Astrocyte of the hippocampus (primary cell): ENCODE measurements at places on chromosomes 5 and 9.

GRCh38 chr5:170751631-170752030 is 31.9 kb upstream of the GABRP start:
- DNase-seq = no peak

DNA sequence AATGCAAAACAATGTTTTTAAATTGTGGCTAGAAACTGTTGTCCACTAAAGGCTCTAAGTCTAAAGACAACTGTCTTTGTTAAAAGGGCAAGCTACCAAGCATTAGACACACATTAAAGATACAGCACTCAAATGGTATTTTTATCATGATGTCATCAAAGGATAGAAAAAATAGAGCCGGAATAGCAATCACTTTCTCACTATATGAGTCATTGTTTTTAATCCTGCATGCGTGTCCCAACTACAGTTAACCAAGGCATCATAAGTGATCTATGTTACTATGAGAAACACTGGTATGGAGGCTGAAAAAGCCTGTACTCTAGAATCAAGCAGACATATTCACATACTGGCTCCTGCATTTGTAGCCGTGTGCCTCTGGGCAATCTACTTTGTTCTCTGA is 1.9 kb upstream of the PJA2 start:
- peak; percentile 77 for DNase-seq

GRCh38 chr5:156093024-156093423 is 233.9 kb upstream of the SGCD start:
- DNase-seq = no peak

DNA sequence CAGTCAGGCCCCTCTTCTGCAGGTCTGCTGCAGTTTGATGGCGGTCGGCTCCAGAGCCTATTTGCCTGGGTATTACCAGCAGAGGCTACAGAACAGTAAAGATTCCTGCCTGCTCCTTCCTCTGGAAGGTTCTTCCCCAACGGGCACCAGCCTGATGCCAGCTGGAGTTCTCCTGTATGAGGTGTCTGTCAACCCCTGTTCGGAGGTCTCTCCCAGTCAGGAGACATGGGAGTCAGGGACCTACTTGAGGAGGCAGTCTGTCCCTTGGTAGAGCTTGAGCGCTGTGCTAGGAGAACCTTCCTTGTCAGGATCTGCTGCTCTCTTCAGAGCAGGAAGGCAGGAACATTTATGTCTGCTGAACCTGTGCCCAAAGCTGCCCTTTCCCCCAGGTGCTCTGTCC is 138.4 kb upstream of the IQGAP2 start:
- no peak for DNase-seq

GRCh38 chr5:62627121-62627520 is 48.5 kb downstream of the LRRC70 start:
- no peak for DNase-seq

DNA sequence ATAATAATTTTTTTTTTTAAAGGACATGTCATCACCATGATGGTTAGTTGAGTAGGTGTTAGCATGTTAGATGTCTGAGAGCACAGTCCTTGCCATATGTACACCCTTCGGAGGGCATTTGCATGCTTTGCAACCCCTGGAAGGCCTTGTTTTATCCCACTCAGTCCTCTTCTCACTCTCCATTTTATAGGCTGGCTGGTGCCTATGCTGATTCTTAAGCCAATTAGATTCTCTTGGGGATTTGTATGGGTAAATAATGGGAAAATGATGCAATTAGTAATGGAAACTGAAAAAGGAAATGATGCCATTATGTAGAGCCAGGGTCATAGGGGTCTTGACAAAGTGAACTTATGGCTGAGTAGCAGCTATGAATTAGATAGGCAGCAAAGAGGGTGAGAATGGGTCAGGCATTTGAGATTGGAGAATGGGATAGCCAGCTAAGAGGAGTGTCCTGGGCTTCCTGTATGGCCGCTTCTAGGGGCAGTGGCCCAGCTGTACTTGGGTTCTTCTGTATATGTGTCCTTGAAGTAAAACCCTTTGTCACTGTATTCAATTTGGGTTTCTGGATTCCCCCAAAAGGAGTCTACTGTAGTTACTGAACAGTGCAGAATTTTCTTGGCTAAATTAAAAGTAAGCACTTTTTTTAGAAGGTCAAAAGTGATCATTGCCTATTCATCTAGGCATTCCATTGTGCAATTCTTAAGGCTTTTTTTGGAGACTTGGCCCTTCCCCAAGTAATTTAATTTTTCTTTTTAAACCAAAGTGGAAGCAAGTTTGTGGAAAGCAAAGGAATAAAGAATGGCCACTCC is 31.6 kb downstream of the LRRTM2 start:
- DNase-seq = no peak

- peak; percentile 94 for DNase-seq
These were observed 69.0 kb downstream of the UGCG start for GRCh38 chr9:111965566-111966019.

DNA sequence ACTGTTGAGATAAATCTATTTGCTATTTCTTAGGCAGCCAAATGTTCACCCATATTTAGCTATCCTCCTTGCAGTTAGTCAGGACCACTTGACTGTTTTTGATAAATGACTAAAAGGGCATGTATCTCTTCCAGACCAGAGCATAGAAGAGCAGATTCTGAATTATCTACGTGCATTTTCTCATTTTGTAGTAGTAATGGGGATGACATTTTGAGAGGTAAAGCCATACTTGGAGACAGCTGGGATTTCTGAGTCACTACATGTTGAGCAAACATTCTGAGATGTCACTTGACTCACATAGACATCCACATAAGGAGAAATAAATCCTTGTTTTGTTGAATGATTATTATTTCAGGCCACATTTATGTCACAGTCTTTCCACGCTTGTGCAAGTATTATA is 297.6 kb downstream of the CDH10 start:
- no peak for DNase-seq

DNA sequence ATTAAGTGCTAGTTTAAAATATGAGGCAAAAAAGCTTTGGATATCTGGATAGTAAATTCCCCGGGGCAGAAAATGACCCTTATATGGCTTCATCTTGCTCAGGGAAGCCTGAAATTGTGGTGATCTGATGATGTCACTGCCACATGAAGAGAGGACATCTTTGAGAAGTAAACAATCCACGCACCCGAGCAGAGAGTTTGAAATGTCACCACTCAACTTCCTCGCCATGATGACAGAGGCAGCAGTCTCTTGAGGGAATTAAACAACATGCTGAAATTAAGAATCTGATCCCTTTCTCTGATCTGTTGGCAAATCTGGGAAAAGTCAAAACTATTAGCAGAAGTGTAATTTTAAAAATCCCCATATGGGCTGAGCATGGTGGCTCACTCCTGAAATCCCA is 110.0 kb downstream of the TLE1 start:
- no peak for DNase-seq

DNA sequence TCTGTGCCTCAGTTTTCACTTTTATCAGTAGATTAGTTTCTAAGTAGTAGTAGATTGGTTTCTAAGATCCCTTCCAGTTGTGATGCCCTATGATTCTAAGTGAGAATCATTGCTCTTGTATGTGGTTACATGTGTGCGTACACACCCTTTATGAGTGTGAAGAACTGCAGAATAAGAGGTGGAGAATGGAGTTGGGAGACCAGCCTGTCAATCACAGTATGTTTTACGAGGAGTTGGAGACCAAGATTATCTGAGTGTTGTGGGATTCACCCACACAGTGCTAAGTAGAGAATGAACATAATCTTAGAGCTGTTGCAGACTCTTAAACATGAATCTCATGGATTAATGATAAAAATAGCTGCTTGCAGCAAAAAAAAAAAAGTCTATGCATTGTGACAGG is 37.6 kb downstream of the KIF24 start:
- no peak for DNase-seq

DNA sequence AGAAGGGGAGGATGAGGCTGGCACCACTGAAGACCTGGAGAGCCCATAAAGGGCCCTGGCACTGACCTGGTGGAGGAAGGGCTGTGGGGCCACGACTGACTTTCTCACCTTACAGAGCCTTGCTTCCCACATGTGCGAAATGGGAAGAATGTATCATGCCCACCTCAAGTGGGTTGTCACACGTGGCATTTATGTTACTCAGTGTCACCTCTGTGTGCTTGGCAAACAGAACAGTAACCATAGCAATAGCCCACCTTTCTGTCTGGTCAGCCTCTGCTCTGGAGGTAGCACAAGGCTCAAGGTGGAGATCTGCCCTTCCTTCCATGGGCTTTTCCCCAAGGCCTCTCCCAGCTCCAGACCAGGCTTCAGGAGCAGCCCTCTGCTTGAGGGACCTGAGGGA is 16.7 kb downstream of the TCF7 start:
- DNase-seq = no peak

GRCh38 chr5:150186897-150187296 is 3.0 kb upstream of the SLC6A7 start:
- DNase-seq = no peak

GRCh38 chr5:50593681-50594080 is 72.8 kb upstream of the PARP8 start:
- no peak for DNase-seq

DNA sequence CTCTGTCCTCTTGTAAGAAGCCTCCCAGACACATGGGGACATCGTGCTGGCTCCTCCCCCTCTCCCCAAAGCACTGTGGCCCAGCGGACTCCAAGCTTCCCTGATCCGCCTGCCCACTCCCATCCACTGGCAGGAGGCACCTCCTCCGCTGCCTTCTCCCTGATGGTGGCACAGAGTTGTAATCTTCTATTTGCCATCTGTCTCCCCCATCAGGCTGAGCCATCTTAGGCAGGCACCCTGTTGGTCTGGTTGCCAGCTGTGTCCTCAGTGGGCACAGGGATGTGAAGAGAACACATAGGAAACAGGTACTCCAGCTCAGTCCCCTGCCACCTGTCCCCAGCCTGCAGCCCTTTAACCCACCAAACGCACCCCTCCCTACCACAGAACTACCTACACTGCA is 5.4 kb upstream of the ZDHHC12 start:
- no peak for DNase-seq

- peak; percentile 86 for DNase-seq
These were observed 556 bp downstream of the PCDHGC3 start for GRCh38 chr5:141476132-141476911.

DNA sequence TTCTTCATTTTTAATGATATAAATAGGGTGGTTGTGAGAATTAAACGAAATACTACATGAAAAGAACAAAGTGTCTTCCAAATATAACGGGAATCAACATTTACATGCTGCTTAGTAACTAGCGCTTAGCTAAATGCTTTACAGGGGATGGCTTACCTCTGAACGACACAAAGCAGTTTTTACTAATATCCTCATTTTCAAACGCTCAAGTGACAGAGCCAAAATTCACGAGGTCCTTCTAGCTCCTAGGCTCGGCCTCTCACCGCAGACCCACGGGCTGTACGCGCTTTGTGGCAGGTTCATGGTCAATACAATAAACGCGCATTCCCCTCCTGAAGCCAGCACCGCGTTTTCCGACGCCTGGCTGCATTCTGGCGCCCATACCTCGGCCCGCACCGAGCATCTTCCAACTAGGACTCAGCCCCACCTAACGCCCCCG is 442 bp downstream of the ZNF510 start:
- DNase-seq = no peak

DNA sequence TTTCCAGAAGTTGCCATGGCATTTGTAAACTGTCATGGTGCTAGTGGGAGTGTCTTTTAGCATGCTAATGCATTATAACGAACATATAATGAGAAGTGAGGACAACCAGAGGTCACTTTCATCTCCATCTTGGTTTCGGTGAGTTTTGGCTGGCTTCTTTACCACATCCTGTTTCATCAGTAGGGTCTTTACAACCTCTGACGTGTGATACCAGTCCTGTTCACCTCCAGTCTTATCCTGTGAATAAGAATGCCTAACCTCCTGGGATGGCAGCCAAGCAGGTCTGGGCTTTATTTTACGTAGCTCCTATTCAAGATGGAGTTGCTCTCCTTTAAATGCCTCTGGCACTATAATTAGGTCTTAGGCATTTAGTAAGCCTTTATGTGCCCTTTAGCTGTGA is 20.4 kb upstream of the RFK start:
- DNase-seq = peak; percentile 73

GRCh38 chr9:116958881-116959280 is 271.8 kb downstream of the TRIM32 start:
- DNase-seq = no peak

DNA sequence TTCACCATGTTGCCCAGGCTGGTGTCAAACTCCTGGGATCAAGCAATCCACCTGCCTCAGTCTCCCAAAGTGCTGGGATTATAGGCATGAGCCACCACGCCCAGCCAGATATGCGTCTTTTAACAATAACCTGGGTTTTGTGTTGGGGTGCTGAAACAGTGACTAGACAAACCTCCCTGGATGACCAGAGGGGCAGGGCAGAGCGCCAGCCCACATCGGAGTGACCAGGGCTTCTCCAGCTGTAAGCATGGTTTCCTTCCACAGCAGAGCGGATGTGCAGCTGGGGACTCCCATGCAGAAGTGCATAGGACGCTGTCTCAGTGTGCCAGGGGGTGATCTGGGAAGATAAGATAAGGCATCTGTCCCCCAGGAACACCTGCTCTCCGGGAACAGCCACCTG is 244.9 kb downstream of the IRX2 start:
- DNase-seq = no peak

DNA sequence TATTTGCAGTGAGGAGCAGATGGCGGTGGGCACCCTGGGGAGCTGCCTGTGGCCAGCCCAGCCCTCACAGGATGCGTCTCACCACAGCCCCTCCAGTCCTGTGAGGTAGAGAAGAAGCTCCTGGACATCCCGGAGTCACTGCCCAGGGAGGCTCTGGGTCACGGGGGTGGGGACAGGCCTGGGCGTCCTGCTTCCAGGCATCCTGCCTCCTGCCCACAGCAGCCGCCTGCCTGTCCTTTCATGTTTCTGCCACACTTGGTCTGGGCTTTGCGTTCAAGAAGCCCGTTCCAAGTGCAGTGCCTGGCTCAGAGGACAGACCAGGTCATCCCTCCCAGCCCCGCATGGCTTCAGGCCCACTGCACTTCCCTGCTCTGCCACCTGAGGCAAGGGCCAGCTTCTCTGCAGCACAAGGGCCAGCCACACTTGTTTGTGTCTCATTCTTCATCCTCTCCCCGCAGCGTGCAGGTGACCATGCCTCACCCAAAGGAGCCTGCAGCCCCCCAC is 38.2 kb downstream of the ZDHHC11B start:
- DNase-seq = no peak

GRCh38 chr9:134319306-134320125 is 6.7 kb upstream of the RXRA start:
- DNase-seq = no peak

- peak; percentile 71 for DNase-seq
These were observed 491.1 kb downstream of the ENC1 start for GRCh38 chr5:74149395-74149794.

- no peak for DNase-seq
These were observed 26.8 kb downstream of the PAEP start for GRCh38 chr9:135588371-135588770.

DNA sequence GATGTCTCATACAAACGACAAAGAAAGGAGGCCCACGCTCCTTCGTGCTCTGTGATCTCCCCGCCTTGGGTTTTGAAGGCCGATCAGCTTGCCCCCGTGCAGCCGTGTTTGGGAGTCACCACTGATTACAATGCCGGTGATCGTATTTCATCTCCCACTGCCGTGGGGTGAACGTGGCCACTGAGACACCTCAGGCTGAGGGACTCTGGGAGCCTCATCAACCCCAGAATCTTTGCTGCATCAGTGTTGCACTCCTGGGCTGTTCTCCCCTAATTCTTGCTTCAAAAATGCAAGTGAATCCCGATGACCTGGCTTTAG is 194.2 kb downstream of the HSPA4 start:
- no peak for DNase-seq
